T-helper 9 cell (primary cell): ENCODE measurements at places on chromosomes 7 and 10.

GRCh38 chr7:106139265-106140251 is 27.4 kb upstream of the SYPL1 start:
- no peak for DNase-seq

GRCh38 chr10:91665842-91666241 is 33.0 kb upstream of the PPP1R3C start:
- no peak for DNase-seq

GRCh38 chr10:119281581-119282071 is 74.3 kb downstream of the GRK5 start:
- DNase-seq = no peak

DNA sequence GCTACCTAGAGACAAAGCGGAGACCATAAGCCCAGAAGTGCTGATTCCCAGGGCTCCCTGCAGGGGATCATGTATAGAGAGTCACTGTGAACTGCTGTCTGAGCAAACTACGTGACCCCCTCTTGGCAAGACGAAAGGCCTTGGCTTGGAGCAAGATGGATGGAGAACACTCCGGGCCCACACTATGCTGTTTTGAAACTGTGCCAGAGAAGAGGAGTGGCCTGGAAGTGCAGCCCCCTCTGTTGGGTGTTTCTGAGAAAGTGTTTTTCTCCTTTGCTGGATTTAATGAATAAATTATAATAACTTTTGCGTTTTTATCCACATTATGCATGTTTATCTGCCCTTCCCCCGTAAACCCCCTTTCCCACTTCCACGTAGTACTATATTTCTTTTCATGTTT is 639.3 kb upstream of the GALNT17 start:
- DNase-seq = no peak

- DNase-seq = no peak
Measured at GRCh38 chr10:72329290-72330068, 25.2 kb downstream of the DNAJB12 start.

DNA sequence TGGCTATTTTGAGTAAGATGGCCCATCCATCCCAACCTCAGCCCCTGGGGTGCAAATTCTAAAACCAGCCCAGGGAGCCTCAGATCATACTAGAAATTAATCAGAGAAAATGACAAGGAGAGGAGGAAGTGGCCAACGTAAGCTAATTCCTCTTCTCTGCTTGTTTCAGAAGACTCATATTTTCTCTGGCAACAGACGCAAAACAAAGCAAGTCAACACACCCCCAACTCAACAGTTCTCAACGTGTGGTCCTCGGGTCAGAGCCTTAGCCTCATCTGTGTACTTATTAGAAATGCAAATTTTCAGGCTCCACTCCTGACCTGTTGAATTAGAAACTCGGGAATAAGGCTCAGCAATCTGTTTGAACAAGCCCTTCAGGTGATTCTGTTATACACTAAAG is 413.9 kb upstream of the AUTS2 start:
- no peak for DNase-seq

- DNase-seq = no peak
Measured at GRCh38 chr10:43702213-43702935, 53.7 kb upstream of the ZNF32 start.

GRCh38 chr7:92631067-92631849 is 41.1 kb upstream of the FAM133B start:
- DNase-seq = no peak

- DNase-seq = no peak
Measured at GRCh38 chr10:99782447-99783286, at the start of gene ABCC2. Gene ABCC2, plus strand, starts transcription at chr10:99782640. Its CDS starts 205 bp downstream, at chr10:99782845.

- no peak for DNase-seq
Measured at GRCh38 chr7:131288450-131288849, 39.2 kb upstream of the MKLN1 start.
